ENCODE measurements at places on chromosomes 12 and 14. TPM values are rescaled to one million over a fixed set of nuclear protein-coding genes. Genes with fewer than 3 reads are reported as not detected.

DNA sequence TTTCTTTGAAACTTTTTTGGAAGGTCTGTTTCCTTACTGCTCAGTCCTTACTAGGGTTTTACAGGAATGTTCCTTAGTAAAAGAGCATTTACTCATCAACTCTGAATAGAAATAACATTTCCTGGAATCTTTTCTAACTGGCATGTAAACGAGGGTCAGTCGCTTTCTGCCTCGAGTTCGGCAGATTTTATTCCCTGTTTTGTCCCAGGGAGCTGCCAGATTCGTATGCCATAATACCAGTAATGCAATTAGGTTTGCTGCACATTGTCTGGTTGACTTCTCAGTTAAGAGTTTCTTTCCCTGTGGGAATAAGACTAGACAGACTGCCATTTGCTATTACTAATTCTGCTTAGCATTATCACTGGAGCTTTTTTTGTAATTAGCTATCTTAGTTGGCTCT lies 91.9 kb downstream of the VRK1 start:
- H3K4me1 ChIP-seq, result no peaks in the 10 kb centered on the region
- DNase-seq, result no peak
- no peak overlapping the region for H3K27ac ChIP-seq
- no peak overlapping the region for H3K4me3 ChIP-seq
- H3K36me3 ChIP-seq, result no peaks in the 10 kb centered on the region

DNA sequence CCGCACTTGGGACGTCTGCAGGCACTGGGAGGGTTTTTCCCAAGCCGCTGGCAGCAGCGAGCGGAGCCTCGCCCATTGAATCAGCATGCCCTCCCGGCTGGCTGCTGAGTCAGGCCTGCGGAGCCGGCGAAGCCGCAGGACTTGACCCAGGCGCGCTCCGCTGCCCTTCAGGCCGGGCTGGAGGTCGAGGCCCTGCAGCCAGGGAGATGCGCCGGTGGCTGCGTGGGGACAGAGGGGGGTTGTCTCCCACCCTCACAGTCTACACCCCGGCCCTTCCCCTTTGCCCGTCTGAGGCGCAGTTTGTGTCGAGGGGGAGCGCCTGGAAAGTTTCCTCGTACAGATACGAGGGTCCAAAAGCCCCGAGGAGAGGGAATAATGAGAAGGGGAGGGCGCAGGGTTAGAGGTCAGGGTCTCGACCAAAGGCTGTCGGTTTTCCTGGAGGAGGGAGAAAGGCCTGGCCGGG lies 759 bp upstream of the KLC1 start:
- H3K36me3 ChIP-seq, result peaks cover 12% of the 10 kb centered on the region
- no peaks in the 10 kb centered on the region for H3K27me3 ChIP-seq
- peaks cover 33% of the 10 kb centered on the region for H3K4me1 ChIP-seq
- peak overlapping the region; percentile 70 for H3K4me3 ChIP-seq

DNA sequence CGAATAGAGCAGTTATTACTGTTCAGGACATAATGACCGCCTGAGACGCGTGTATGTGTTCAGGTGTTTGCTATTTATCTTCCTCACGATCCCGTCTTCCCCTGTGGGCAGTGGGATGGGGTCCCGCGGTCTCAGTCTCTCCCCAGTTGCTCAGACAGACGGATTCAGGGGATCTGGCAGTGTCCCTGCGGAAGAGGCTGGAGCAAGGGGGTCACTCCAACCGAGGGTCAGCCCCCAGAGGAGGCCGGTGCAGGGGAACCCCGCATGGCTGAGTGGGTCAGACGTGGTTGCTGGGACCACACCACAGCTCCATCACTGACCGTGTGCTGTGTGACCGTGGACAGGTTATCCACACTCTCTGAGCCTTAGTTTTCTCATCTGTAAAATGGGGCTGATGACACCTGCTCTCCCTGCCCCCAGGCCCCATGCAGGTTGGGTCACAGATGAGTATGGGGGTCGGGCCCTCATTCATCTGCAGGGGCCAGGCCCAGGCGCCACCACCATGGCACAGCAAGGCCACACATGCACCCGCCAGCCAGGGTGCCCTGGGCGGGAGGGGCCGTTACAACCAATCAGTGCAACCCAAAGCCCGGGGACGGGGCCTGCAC lies 5.2 kb downstream of the MMP17 start:
- H3K4me3 ChIP-seq, result no peak overlapping the region
- DNase-seq, result no peak

DNA sequence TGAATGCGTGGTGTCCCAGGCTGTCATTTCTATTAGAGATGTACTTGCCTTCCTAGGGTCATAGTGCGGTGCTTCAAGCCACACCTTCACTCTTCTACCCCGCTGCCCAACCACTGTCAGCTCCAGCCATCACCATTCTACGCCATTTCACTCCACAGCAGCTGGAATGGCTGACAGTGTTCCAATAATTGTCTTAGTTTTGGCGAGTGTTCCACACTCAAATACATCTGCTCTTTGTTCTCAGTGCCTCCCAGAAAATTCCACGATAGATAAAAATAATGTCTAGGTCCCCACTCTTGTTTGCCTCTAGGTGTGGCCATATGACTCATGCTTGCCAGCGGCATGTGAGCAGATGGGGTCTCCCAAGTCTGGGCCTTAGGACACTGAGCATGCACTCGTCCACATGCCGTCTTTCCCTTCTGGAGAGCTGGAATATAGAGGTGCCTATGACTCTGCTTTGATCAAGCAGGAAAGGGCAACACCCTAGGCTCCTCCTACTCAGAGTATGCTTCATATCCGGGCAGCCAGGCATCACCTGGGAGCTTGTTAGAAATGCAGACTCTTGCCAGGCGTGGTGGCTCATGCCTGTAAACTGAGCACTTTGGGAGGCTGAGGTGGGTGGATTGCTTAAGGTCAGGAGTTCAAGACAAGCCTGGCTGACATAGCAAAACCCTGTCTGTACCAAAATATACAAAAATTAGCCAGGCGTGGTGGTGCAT lies 163.0 kb downstream of the BRMS1L start:
- no peaks in the 10 kb centered on the region for H3K36me3 ChIP-seq
- no peak overlapping the region for H3K27ac ChIP-seq
- H3K4me3 ChIP-seq, result no peak overlapping the region

GRCh38 chr12:121927813-121928212 lies 9.4 kb downstream of the CFAP251 start:
- H3K36me3 ChIP-seq, result peaks cover 3% of the 10 kb centered on the region
- H3K4me1 ChIP-seq, result peaks cover 14% of the 10 kb centered on the region
- H3K27ac ChIP-seq, result no peak overlapping the region
- no peak for DNase-seq
- no peaks in the 10 kb centered on the region for H3K27me3 ChIP-seq

The CFAP54 gene
- total RNA-seq, result 16.2 TPM

DNA sequence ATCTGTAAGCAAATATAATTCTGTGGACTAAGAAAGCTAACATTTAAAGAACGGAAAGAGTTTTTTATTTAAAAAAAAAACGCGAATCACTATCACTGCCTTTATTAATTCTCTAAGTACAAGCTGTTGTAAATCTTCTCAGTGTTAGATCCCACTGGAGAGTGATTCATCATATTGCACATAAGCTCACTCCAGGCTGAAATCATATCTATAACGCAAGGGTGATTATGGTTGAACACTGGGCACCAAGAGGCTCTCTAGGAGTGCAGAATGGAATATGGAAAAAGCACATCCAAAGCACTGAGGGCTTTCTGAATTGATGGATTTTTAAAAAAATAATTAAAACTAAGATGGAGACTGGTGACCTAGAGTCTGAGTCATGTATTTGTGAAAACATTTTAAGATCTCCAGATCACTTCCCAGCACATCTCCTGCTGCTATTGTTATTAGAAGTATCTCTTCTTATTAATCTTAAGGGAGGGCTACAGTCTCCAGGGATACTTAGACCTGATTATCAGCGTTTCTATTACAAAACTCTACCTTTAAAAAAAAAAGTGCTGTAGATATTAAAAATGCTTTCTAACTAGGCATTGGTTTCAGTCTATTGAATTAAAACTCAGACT lies 1106.8 kb downstream of the AACS start:
- no peak overlapping the region for H3K4me3 ChIP-seq
- no peaks in the 10 kb centered on the region for H3K36me3 ChIP-seq

- DNase-seq, result no peak
- H3K27ac ChIP-seq, result no peak overlapping the region
- H3K4me1 ChIP-seq, result no peaks in the 10 kb centered on the region
These were observed 168.3 kb downstream of the PAWR start for GRCh38 chr12:79522257-79522988.

GRCh38 chr12:128817111-128818015 lies 6.4 kb downstream of the SLC15A4 start:
- peaks cover 11% of the 10 kb centered on the region for H3K36me3 ChIP-seq
- H3K4me3 ChIP-seq, result no peak overlapping the region
- DNase-seq, result no peak
- H3K27ac ChIP-seq, result no peak overlapping the region

- H3K4me3 ChIP-seq, result no peak overlapping the region
- no peaks in the 10 kb centered on the region for H3K27me3 ChIP-seq
- no peaks in the 10 kb centered on the region for H3K36me3 ChIP-seq
- DNase-seq, result no peak
- H3K27ac ChIP-seq, result no peak overlapping the region
These were observed 151.6 kb downstream of the HELB start for GRCh38 chr12:66453844-66454243.

DNA sequence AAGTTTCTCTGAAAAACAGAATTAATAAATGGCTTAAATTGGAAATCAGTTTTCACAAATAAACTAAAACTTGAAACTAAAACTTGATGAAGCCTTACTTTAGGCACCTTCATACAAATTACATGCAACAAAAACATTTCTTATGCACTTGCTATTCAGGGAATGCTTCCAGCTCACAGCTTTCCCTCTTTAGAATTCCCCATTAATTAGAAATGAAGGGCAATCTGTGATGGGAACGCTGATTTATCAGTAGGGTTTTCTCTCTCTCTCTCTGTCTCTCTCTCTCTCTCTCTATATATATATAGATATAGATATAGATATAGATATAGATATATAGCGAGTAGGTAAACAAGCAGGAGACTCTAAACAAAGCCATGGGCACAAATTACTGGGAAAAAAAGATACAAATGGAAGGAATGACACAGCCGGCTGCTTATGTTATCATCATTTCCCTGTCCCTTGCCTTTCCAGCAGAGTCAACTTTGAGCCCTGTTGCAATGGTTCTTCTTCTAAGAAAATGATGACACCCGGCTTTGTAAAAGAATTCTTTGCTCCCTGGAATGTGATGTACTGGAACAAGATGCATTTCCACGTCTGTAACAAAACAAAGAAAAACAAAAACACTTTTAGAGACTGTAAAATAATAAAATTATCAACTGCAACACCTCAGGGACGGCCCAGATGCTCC lies 1121.6 kb upstream of the TMEM132C start:
- no peak for DNase-seq
- H3K27me3 ChIP-seq, result no peaks in the 10 kb centered on the region
- H3K4me3 ChIP-seq, result peak overlapping the region; percentile 68
- H3K36me3 ChIP-seq, result no peaks in the 10 kb centered on the region
- peaks cover 8% of the 10 kb centered on the region for H3K4me1 ChIP-seq
- H3K27ac ChIP-seq, result peak overlapping the region; percentile 2

- no peak overlapping the region for H3K4me3 ChIP-seq
- peaks cover 6% of the 10 kb centered on the region for H3K36me3 ChIP-seq
- H3K27me3 ChIP-seq, result no peaks in the 10 kb centered on the region
- H3K27ac ChIP-seq, result no peak overlapping the region
- DNase-seq, result no peak
These were observed 98.2 kb downstream of the SNAPC1 start for GRCh38 chr14:61860294-61860918.

DNA sequence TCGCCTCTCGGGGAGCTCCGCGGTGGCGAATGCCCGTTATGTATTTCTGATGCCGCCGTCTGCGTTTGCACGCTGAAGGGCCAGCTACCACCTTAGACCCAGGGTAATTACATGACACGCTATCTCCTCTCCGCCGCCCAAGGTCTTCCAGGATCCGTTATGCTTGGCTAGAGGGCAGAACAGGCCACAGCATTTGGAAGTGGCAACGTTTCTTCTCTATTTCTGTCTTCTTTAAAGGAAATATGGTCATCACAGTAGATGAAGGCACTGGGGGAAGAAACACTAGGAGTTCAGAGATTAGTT lies 861 bp upstream of the MDGA2 start:
- no peaks in the 10 kb centered on the region for H3K27me3 ChIP-seq
- H3K27ac ChIP-seq, result peak overlapping the region; percentile 90
- H3K36me3 ChIP-seq, result no peaks in the 10 kb centered on the region
- peak overlapping the region; percentile 84 for H3K4me3 ChIP-seq
- DNase-seq, result no peak

- no peak for DNase-seq
- H3K4me3 ChIP-seq, result no peak overlapping the region
- no peaks in the 10 kb centered on the region for H3K27me3 ChIP-seq
- no peaks in the 10 kb centered on the region for H3K4me1 ChIP-seq
These were observed 42.3 kb downstream of the FAR2 start for GRCh38 chr12:29191267-29191850.

DNA sequence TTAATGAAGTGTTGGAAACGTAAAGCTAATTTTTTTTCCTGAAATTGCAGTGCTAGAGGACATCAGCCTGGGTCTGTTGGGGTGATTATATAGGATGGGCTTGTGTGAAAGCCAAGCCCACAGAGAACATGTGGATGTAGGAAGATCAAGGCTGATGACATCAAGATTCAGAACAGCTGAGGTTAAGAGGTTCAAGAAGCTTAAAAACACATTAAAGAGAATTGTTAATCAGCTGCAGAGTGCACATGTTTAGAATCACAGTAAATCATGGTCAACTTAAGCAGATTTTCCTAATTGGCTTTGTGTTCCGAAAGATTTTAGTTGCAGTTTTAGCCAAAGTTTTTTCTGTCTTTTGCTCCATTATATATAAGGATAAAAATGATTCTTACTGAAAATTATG lies 87.9 kb upstream of the PRICKLE1 start:
- no peak overlapping the region for H3K4me3 ChIP-seq
- no peak for DNase-seq
- H3K27ac ChIP-seq, result no peak overlapping the region
- no peaks in the 10 kb centered on the region for H3K27me3 ChIP-seq
- no peaks in the 10 kb centered on the region for H3K36me3 ChIP-seq

DNA sequence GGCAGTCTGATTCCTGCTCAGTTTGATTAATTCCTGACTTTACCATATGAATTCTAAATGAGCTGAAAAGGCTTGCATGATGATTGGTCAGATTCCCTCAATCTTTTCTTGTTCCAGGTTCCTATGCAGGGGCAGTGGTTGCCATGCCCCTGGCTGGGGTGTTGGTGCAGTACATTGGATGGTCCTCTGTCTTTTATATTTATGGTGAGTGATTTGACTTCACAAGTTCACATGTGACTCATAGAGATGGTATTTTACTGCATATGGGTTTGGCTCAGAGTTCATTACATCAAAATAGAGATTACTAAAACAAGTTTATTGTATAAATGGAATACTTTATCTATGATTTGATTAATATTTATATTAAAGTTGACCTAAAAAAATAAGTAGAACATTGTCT lies 44.8 kb downstream of the SLC17A8 start:
- DNase-seq, result no peak
- no peaks in the 10 kb centered on the region for H3K4me1 ChIP-seq
- no peaks in the 10 kb centered on the region for H3K27me3 ChIP-seq
- H3K4me3 ChIP-seq, result no peak overlapping the region
- H3K36me3 ChIP-seq, result no peaks in the 10 kb centered on the region

GRCh38 chr12:120072472-120073249 lies 43.9 kb downstream of the RAB35 start:
- no peak for DNase-seq
- H3K27ac ChIP-seq, result no peak overlapping the region
- H3K27me3 ChIP-seq, result no peaks in the 10 kb centered on the region
- no peak overlapping the region for H3K4me3 ChIP-seq
- no peaks in the 10 kb centered on the region for H3K4me1 ChIP-seq
